ENCODE measurements at places on chromosomes 16 and 17.

GRCh38 chr16:4306470-4307214, 9.2 kb upstream of the GLIS2 start:
- DNase-seq = no peak

DNA sequence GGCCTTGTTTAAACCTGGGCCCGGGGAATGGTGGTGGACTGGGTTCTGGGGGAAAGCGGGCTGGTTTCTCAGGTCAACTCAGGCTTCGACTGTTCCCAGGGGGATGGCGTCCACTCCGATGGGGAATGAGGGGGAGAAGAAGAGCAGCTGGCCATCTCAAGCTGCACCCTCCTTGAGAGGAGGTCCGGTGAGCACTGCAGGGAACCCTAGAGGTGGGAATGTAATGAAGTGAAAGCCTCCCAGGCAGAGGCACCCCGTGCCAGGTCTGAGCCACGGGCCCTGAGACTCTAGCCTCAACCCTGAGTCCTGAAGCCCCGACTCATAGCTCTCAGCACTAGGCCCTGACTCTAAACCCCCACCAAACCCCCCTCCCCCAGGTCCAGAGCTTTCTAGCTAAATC, 1.2 kb upstream of the CDIPT start:
- no peak for DNase-seq

GRCh38 chr17:68599091-68599490, 2.1 kb downstream of the FAM20A start:
- DNase-seq = no peak

- DNase-seq = no peak
These were observed 32.8 kb downstream of the HSD17B2 start for GRCh38 chr16:82067804-82068325.

- no peak for DNase-seq
These were observed 13.2 kb upstream of the TMEM100 start for GRCh38 chr17:55735731-55736405.

DNA sequence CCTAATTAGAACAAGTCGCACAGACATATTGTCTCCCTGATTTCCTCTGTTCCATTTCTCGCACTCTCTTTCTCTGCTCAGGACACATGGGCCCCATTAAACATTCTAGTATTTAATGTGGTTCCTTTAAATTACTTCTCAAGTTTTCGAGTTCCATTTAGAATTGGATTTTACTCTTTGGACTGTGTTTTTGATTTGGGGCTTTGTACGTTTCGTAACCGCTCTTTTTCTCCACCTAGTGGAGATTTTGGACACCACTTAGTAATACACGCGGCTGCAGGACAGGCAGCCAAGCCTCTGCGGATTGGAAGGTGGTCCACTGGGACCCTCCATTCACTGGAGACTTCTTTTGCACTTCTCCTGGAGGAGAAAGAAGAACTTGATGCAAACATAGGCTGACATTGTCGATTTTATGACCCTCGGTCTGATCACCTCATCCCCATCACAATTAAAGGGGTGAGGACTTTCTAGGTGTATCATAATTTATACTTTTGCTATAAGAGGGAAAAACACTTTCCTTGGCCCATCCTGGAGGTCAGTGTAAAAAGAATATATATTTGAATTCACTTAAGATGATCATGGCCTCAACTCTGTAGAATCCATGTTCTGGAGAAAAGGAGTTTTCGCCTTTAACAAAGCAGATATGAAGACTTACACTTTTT, 85.7 kb downstream of the NOG start:
- no peak for DNase-seq

- DNase-seq = no peak
These were observed 13.0 kb downstream of the PSME3IP1 start for GRCh38 chr16:57172721-57173290.

- DNase-seq = no peak
These were observed 894.2 kb downstream of the KCNJ2 start for GRCh38 chr17:71063559-71063958.

GRCh38 chr16:27066668-27067537, at the start of gene C16orf82:
Gene C16orf82 (plus strand): TSS chr16:27066927.
- DNase-seq = no peak

- DNase-seq = no peak
These were observed 7.2 kb downstream of the CENPX start for GRCh38 chr17:82015311-82015971.

Data from stimulated activated CD8-positive, alpha-beta memory T cell treated with anti-CD3 and anti-CD28 coated beads, Interleukin-4, amount 100 ng/mL, for 1 hour (primary cell).